Cardiac muscle cell (in vitro differentiated cells and primary cell): ENCODE measurements at places on chromosomes 6 and 20. TPM values are rescaled to one million over a fixed set of nuclear protein-coding genes. Genes with fewer than 3 reads are reported as not detected.

Gene DEFB132
- polyA plus RNA-seq, result not detected in 2 replicates

Gene LHFPL5
- not detected in 2 replicates for polyA plus RNA-seq

Gene SUMO4
- 0.72 and 1.4 TPM in 2 replicates for polyA plus RNA-seq

Gene SIRPB2
- polyA plus RNA-seq, result not detected in 2 replicates

Gene ITPA
- polyA plus RNA-seq, result 54.5 and 74.1 TPM in 2 replicates

DNA sequence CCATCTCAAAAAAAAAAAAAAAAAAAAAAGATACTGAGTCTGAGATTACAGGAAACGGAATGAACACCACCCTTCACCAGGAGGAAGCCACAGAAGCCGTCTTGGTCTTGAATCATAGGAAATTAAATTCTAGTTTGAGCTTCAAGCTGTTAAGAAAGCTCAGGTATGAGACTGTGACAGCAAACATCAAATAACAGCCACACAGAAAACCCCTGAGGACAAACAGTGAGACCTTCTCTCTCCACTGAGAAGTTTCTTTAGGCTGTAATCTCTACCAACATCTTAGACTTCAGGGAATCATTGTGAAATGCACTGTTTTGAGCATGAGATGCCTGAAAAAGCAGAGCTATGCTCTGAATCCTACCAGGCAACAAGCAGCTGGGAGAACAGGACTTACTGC, 30.8 kb downstream of the PDE10A start:
- peak; percentile 76 for DNase-seq

Gene KCNK5
- 0.21 TPM in 1 of 2 replicates, not detected in the other for polyA plus RNA-seq

- DNase-seq, result peak; percentile 76
These were observed at the start of gene RRP36 for GRCh38 chr6:43021270-43022047. TSS of gene RRP36 (plus strand) at chr6:43021623. CDS start at chr6:43021655, 32 bp downstream.

GRCh38 chr6:170159022-170159965, 131.6 kb downstream of the DLL1 start:
- no peak for DNase-seq

DNA sequence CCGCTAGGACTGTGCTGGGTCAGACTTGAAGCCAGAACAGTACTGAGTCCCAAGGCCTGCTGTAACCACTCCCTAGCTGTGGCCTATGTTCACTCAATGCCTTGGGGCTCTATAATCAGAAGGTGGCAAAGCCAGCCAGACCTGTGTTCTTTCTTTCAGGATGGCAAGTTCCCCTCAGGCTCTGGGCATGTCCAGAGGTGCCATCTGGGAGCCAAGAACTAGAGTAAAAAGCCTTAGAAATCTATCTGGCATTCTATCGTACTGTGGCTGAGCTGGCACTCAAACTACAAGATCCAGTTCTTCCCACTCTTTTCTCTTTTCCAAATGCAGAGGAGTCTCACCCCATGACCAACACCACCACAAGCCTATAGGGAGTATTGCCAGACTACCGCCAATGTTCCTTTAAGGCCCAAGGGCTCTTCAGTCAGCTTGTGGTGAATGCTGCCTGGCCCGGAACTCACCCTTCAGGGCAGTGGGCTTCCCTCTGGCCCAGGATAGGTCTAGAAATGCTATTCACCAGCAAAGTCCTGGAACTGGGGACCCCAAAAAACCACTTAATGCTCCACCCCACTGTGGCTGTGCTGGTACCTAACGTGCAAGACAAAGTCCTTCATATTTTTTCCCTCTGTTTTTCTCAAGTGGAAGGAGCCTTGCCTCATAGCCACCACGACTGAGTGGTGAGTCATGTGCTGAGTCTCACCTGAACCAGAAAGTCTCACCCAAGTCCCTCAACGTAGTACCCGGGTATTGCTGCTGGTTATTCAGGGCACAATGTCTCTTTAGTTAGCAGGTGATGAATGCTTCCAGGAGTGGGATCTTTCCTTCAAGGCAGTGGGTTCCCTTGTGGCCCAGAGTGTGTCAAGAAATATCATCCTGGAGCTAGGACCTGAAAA, 8.6 kb upstream of the SIRPB2 start:
- no peak for DNase-seq

DNA sequence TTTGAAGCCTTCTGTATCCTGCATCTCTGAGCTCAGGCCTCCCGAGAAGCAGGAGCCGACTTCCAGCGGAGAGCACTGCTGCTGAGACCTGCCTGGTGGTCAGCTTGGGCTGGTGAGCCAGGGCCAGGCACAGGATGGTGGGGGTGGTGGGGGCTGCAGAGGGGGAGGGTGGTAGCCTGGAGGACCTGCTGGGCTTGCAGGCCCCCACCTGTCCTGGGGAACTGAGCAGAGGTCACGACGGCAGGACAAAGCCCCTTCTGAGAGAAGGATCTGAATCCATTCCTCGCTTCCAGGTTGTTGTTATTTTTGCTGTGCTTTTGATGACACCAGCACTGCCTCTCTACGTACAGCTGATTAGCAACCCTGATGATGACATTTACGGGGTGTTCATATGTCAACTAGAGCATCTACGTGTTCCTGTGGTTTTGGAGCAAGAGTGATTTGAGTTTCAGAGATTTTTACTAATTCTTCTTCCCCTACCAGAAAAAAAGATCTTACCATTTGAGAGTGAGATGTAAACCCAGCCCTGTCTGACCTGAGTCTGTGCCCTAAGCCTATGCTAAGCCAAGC, 35.7 kb upstream of the CD93 start:
- no peak for DNase-seq

- no peak for DNase-seq
These were observed 76.0 kb downstream of the EZR start for GRCh38 chr6:158743033-158743651.

DNA sequence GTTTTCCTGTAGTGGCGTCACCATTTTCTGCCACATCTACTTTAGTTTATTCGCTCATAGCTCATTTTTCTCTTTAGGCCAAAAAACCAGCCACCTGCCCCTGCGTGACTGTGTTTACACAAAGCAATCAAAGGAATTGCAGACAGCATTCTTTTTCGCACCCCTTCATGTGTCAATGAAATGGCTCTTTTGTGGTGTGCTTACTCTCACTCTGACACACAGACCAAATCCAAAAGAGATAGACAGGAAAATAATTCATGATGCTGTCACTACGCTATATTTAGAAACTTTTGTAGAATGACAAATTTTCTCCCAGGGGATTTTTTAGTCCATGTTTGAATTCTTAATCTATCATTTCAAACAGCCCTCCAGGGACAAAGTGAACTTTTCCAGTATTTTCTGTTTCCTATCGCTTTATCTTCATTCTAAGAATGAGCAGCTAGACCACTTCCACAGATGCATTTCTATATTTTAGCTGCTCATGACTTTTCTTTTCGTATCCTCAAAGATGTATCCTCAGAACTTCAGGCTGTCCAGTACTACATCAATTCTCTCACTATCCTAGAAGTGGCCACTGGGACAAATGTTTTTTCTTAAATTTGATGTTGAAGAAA, 37.9 kb upstream of the KHDRBS2 start:
- DNase-seq, result no peak

- peak; percentile 70 for DNase-seq
These were observed 1.8 kb downstream of the EPB41L2 start for GRCh38 chr6:131061041-131061750.
